ENCODE measurements at places on chromosomes 4 and X. TPM values are rescaled to one million over a fixed set of nuclear protein-coding genes. Genes with fewer than 3 reads are reported as not detected.

- no peak for DNase-seq
Measured at GRCh38 chr4:84870398-84871163, 95.9 kb downstream of the WDFY3 start.

DNA sequence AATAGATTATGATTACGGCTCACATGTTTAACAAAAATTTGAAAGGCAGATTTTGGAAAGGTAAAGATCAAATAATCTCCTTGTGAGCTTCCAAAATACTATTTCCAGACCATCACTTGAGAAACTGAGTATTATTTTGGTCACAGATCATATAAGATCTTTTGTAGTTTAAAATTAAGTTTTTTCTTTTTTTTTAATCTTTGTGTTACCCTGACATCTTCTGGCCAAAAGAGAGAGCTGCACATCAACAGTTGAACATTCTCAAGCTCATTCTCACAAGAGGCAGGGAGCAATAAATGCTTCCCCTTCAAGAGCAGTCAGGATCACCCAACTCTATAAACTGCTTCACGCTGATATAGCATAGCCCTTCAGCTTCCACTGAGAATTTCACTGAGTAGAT is 15.9 kb downstream of the TMEM192 start:
- no peak for DNase-seq

Gene ANKRD37
- 10.1 TPM for total RNA-seq

Gene FIP1L1
- 139 TPM for total RNA-seq

- DNase-seq = no peak
Measured at GRCh38 chr4:78293348-78293747, 236.2 kb downstream of the FRAS1 start.

- DNase-seq = no peak
Measured at GRCh38 chr4:102604222-102604940, 103.2 kb downstream of the NFKB1 start.

Measured in activated T-cell treated with anti-CD3 and anti-CD28 coated beads, Interleukin-2, amount 50 U/mL, for 72 hours (primary cell).